ENCODE measurements at places on chromosomes 11 and 22. TPM values are rescaled to one million over a fixed set of nuclear protein-coding genes. Genes with fewer than 3 reads are reported as not detected.

DNA sequence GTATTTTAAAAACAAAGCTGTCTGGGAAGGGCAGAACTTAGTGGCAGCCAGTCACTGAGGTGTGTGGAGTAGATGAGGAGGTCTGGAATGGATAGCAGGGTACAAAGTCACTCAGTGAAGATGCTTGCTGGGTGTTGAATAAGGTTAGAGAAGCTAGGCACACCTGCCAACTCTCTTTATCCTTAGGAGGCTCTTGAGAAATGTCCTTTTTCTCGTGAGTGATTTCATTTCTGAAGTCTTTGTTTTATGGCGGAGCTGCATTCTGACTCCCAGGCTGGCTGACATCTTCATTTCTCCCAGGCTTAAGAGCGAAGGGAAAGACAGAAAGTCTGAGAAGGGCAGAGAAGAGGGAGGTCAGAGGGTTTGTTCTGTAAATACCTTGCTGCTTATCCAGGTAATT, 31.0 kb downstream of the CECR2 start:
- DNase-seq, result no peak

GRCh38 chr22:35608088-35608487, 9.0 kb downstream of the MB start:
- DNase-seq, result no peak

UBQLN3 gene
- 0.49 TPM for total RNA-seq

OR6A2 gene
- total RNA-seq, result 0.20 TPM

Data from skin of body (tissue), 3 donors.